ENCODE measurements at places on chromosomes 1 and 21.

DNA sequence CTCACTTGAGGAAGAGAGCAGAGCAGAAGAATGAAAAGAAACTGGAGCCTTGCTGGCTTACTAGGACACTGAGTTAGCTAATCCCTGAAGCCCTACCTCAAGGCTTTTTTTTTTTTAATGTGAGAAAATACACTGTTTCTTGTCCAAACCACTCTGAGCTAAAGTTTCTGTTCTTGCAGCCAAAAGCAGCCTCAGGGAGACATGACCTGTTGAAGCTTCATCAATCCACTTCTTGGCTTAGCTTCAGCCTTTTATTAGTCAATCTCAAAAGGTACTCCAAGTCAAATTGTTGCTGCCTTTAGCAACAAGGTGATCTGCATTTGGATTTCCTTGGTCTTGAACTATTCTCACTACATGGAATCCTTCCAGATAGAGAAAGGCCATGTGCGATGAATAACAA, 33.7 kb downstream of the CCDC185 start:
- H3K4me1 ChIP-seq = no peaks in the 10 kb centered on the region
- no peak overlapping the region for H3K27ac ChIP-seq
- no peak overlapping the region for H3K4me3 ChIP-seq
- H3K36me3 ChIP-seq = no peaks in the 10 kb centered on the region

DNA sequence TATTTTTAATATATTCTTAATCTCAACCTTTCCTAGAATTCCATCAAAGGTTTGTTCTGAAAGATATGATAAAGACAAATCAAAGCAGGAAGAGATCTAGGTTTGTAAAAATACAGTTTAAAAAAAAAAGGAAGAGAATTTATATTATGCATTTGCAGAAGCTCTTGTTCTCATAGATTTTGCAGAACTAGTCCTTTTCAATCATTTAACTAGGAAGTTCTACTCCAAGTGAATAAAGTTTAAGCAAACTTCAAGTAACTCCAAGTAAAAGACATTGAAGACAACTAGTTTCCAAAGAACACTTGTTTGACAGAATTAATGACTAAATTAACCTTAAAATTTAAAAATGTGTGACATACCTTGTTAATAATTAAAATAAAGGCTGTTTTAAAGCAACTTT, 55.9 kb downstream of the HNRNPR start:
- H3K4me3 ChIP-seq = no peak overlapping the region
- peaks cover 39% of the 10 kb centered on the region for H3K36me3 ChIP-seq
- no peaks in the 10 kb centered on the region for H3K27me3 ChIP-seq

GRCh38 chr21:41979751-41980369, 26.0 kb upstream of the C2CD2 start:
- H3K27ac ChIP-seq = no peak overlapping the region
- no peak overlapping the region for H3K4me3 ChIP-seq

DNA sequence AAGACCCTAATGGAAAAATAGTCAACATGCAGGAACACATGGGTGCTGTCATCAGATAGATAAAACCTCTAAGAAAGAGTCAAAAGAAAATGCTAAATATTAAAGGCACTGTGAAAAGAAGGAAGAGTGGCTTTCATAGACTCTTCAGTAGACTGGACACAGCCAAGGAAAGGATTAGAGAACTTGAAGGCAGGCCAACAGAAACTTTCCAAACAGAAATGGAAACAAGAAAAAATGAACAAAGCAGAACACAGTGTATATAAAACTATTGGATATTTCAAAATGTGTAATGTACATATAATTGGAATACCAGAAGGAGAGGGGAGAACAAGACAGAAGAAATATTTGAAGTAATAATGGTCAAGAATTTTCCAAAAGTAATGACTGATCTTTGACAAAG, 431.9 kb downstream of the MATN1 start:
- no peak for DNase-seq
- H3K27ac ChIP-seq = no peak overlapping the region
- H3K36me3 ChIP-seq = no peaks in the 10 kb centered on the region

DNA sequence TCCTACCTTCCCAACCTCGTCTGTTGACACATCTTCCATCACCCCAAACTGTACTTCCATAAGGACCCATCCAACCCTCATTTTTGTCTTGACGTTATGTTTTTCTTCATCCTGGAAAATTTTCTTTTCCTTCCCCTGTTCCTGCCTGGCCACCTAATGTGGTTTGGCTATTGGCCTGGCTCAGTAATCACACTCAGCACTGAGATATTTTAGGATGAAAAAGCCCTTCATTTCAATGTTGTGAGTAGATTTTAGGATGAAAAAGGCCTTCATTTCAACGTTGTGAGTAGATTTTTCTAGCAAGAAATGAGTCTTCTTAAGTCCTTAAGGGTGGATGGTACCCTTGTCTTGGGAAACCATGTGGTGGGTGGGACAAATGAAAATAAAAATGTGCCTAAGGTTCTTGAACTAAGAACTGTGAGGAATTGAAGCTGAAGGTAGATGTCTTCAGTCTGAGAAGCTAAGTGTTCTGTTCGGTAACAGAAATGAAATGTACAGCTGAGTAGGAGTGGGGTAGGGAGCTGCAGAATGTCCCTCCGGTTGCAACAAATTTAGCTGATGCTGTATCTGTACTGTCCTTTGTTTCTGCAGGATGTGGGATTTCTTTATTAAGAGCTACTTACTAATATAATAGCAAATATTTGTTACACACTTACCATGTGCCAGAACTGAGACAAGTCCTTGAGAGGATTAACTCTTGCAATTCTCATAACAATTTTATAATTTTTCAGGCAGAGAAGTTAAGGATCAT, 36.1 kb downstream of the DNTTIP2 start:
- DNase-seq = no peak
- no peak overlapping the region for H3K4me3 ChIP-seq
- peaks cover 4% of the 10 kb centered on the region for H3K4me1 ChIP-seq
- 0 out of 2 replicates have a peak overlapping the region, but pooled peaks have one; percentile 34 for H3K27ac ChIP-seq

- peaks cover 7% of the 10 kb centered on the region for H3K4me1 ChIP-seq
- H3K27ac ChIP-seq = no peak overlapping the region
- DNase-seq = no peak
- H3K4me3 ChIP-seq = no peak overlapping the region
Measured at GRCh38 chr1:40535732-40536131, 4.3 kb downstream of the ZNF684 start.

GRCh38 chr1:64343823-64344190, 126.1 kb upstream of the CACHD1 start:
- H3K36me3 ChIP-seq = no peaks in the 10 kb centered on the region
- peak overlapping the region; percentile 97 for H3K27ac ChIP-seq
- peaks cover 41% of the 10 kb centered on the region for H3K4me1 ChIP-seq

DNA sequence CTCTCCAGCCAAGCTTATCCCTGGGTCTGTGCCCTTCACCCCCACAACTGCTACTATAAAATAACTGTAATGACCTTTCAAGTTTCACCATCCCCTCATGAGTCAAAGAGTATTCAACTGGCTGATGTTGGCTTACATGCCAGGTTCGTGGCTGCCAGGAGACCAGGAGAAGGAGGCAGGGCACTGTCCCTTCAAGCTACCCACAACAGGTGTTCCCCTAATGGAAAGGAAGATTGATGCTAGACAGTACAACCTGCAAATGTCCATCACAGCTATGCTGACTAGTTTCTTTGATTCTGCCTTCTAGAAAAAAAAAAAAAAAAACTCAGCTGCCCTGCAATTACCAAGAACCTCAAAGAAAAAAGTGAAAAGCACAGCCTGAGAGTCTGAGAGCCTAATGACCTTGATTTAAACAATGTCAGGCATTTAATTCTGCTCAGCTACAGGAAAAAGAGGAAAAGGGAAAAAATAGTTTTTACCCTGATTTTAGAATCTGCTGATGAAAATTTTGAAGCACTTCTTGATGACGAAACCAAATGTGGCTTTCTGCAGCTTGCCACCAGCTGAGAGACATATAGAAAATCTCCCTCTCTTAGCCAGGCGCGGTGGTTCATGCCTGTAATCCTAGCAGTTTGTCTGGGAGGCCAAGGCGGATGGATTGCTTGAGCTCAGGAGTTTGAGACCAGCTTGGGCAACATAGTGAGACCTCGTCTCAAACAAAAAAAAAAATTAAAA, 82.7 kb upstream of the ROR1 start:
- peaks cover 14% of the 10 kb centered on the region for H3K4me1 ChIP-seq
- peak overlapping the region; percentile 93 for H3K27ac ChIP-seq
- H3K27me3 ChIP-seq = no peaks in the 10 kb centered on the region
- no peaks in the 10 kb centered on the region for H3K36me3 ChIP-seq

- H3K27ac ChIP-seq = no peak overlapping the region
- no peaks in the 10 kb centered on the region for H3K36me3 ChIP-seq
- no peak for DNase-seq
- H3K27me3 ChIP-seq = no peaks in the 10 kb centered on the region
- H3K4me3 ChIP-seq = no peak overlapping the region
Measured at GRCh38 chr1:59997479-59998115, 71.0 kb upstream of the CYP2J2 start.

- no peak overlapping the region for H3K4me3 ChIP-seq
- H3K36me3 ChIP-seq = no peaks in the 10 kb centered on the region
- H3K4me1 ChIP-seq = peaks cover 19% of the 10 kb centered on the region
- H3K27me3 ChIP-seq = no peaks in the 10 kb centered on the region
- no peak overlapping the region for H3K27ac ChIP-seq
Measured at GRCh38 chr1:156583821-156584622, 4.5 kb downstream of the TTC24 start.

All from Panc1 (cell line).